ENCODE measurements at places on chromosomes 3 and 15.
A peak's percentile ranks its signal among the peaks of the same experiment; 100 is the strongest.

GRCh38 chr3:127694467-127695215 lies 21.9 kb downstream of the ABTB1 start:
- DNase-seq: no peak

GRCh38 chr3:181955566-181955965 lies 243.8 kb downstream of the SOX2 start:
- DNase-seq: no peak

DNA sequence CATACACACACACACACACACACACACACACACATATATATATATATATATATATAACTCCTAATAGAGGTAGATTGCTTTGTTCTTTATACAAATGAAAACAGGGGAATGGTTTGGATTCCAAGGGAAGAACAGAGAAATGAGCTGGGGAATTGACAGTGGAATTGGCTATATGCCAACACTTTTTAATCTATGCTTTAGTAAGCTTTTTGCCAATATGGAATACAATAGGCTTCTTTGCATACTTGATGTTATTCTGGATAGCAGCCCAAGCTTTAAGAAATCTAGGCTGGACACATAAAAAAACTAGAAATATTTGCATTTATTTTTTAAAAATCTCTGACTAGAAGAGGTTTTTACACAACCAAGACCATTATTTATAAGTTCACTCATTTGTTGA lies 334.2 kb upstream of the MDFIC2 start:
- no peak for DNase-seq

DNA sequence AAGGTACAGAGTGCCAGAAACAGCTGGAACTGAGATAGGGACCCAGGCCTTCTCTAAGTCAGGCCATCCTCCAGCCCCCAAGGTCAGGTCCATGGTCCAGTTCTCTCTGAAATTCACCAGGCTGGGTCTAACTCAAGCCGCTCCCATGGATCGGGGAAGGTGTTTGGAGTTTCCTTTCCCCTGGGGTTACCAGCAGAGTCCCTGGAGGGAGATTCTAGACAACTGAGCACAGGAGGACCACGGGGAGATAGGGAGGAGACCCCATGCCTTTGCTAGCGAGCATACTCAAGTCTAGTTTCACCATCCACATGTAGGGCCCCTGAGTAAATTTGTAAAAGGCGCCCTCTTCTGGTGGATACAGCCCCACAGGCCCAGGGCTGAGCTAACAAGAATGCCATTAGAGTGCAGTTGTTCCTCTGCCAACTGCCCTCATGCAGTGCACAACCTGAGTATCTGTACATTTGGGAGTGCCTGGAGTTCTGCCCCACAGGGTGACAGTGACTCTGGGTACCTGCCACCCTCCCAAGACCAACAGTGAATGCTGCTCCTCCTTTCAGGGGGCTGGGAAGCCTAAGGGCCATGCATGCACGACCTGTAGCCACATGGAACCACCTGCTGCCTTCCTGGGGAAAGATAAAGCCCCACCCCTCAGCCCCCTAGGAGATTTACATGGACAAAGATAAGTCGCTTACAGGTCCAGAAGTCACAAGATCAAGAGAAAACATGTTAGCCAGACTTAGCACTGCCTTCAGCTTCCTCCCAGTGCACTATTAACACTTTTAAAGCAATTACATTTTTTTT lies 89.0 kb downstream of the IQSEC1 start:
- DNase-seq: peak; percentile 61

GRCh38 chr3:184417619-184418327 lies 37.9 kb downstream of the CHRD start:
- DNase-seq: peak; percentile 57

- DNase-seq: no peak
These were observed 28.4 kb downstream of the MKRN2OS start for GRCh38 chr3:12516873-12517272.

GRCh38 chr3:80676261-80676660 lies 908.5 kb upstream of the ROBO1 start:
- DNase-seq: no peak

DNA sequence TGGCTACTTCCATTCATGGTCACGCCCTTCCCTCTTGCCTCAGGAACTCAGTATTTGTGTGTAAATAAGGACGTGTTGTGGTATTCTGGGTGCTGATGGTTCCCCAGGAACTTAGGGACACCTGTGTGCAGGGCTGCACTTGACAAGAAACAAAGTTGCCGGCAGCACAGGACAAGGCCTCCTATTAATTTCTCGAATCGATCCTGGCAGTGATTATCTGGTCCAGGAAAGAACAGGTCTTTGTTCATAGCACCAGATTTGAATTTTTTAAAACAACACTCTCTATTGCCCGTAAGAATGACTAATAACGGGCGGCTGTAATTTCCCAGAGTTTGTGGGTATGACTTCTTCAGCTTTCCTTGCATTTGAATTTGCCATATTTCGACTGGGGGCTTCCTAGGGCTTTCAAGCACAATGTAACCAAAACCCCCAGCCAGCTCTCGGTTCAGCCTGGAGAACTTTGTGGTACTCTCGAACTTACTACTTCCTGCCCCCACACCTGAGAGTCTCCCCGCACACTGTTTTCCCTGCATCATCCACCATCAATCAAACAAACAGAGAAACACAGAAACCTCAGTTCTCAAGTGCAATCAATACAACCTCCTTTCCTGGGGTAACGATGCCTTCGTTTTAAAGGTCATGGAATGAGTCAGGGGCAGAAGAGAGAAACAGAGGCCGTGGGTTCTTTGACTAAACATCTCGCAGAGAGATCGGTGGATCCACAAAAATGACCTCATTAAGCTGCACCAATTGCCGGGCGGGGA lies 241.7 kb upstream of the ICE2 start:
- DNase-seq: peak; percentile 57

DNA sequence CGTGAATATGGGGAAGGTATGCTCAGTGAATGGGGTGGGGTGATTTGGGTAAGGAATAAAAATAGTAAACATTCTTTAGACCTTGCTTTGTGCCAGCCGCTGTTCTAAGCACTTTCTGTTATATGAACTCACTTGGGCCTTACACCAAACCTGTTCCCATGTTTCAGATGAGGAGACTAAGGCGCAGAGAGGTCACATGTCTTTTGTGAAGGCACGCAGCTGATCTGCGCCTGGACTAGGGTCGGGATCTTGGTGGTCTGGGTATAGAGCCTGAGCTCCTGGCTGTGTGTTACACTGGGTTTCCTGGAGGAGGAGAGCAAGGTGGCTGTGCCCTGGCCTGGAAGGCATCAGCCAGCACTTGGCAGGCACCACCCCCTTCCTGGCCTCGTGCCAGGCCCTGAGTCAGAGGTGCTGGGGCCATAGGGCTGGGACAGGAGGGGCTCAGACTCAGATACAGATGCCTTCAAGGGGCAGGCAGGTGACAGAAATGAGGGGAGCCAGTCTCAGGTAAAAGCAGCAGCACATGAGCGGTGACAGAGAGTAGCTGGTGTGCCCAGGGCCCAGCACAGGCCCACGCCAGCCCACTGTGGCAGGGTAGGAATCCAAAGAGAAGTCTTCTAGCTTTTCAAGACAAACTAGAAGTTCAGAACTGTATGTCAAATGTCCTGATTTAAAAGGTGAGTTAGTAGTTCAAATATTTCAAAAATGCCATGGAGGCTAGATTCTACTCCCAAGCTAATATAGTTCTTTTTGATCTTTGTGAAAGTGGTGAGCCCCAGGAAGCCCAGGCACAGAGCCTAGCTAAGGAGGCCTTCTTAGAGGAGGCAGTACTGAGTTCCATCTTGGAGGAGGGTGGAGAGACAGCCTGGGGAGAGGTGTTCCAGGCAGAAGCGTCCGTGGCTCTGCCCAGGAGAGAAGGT lies 83.1 kb downstream of the DNAJB8 start:
- peak; percentile 13 for DNase-seq

DNA sequence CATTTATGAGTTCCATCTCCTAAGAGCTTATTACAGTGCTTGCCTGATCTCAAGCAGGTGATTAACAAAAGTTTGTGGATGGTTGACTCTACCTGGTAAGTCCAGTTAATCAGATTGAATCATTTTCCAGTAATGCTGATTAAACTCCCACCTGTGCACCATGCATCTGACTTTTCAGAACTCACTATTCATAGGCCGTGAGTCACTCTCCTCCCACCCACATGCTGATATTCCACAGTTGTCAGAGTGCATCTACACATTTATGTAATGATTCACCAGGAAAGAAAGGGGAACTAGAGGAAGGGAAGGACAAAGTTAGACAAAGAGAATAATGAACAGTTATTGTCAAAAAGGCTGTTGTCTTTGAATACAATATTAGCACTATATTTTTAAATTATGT lies 106.2 kb upstream of the UBE3A start:
- no peak for DNase-seq

DNA sequence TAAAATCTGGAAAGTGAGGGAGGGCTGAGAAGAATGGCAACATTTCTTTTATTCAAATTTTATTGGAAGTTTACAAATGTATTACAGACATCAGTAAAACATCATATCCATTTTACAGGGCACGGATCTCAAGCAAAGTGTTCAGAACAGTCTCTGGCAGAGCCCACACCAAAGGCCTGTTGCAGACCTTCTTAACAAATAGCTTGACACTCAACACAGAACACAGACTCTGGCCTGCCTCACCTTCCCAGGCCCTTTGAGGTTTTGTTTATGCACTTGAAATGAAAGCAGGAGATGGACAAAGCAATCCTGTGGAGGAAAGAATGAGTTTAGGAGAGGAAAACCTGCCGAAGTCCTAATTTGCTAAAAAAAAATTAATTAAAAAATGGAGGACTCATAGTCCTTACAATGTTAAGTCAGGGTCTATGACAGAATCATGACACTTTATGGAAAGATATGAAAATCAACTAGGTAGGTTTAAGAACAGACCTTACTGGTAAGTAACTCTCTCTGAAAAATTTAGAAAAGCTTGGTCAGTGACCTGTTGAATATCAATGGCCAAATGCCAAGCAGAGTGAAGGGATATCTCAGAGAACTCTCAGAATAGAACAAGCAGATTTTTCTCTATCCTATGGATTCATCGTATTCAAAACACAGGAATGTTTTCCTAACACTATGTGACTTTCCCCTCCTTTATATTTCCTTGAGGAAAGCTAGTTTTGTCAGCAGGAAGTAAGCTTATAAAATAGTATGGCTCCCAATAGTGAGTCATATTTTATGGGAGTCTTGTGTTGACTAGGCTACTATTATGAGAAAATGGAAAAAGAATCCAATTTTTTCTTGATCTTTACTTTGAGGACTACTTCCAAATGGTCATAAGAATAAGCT lies 70.8 kb upstream of the PSMD6 start:
- DNase-seq: no peak

DNA sequence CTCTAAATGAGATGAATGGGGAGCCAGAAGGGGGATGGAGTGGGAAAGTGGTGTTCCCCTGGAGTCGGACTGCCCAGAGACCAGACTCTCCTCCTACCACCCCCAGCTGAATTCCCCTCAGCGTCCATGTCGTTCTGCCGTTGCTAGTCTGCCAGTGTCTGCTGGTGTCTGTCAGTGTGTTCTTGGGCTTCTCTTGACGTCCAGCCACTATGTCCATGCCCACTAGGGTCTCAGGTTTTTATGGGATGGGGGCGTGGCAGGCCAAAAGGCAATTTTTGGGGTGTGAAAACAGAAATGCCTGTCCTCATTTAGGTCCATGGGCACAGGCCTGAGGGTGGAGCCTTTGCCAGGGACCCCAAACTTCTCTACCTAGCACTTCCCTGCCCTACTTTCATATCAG lies 589.6 kb downstream of the IGSF11 start:
- DNase-seq: no peak

DNA sequence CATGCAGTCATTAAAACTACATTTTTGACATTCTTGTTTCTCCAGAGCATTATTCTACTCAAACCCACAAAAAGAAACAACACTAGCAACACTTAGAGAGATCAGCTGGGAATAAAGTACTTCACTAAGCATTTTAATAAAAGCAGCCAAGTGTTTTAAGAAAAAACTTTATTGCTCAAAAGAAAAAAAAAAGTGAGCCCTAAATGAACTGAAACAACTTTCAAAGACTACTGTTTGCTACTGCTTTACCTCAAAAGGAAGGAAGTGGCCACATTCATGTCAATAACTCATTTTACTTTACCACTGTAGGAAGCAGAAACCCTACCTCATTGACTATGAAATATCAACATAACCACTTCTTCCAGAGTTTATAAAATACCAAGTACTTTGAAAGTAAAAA lies 91.3 kb downstream of the UACA start:
- DNase-seq: no peak

- DNase-seq: no peak
These were observed 84.8 kb downstream of the RAP2B start for GRCh38 chr3:153246806-153247205.

DNA sequence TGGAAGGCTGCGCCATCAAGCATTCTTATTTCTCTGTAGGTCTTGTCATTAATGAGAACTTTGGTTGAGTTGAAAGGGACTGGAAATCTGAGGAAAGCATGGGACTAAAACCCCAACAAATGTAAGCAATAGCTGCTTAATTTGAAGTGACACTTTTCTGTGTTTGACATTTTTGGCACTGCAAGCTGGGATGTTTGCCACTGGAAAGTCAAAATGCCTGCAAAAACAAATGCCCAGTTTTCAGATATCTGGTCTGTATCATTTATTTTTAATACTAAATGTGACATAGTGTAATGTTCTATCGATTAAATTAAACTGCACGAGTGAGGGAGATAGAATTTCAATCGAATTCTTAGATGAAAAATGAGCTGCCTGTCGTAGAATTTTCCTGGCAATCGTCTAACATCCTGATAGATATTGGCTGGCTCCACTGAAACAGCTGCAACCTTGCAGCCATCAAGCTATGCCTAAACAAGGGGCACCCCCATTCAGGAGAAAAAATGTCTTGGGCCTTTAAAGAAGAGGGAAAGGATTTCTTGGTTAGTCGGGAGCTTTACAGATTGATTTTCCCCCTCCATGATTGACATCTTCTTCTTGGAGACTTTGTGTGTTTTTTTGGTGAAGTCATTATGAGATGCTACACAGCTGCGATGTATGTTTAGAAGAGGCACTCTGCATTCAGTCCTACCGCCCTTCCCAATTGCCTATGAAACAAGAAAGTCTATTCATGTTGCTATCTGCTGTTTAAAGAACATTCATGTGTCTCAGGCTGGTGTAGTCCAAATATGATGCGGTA lies 316.7 kb upstream of the TBL1XR1 start:
- no peak for DNase-seq

- no peak for DNase-seq
These were observed 189.2 kb upstream of the FEZF2 start for GRCh38 chr3:62562596-62562995.

- no peak for DNase-seq
These were observed 5.6 kb downstream of the CD96 start for GRCh38 chr3:111547631-111548030.

DNA sequence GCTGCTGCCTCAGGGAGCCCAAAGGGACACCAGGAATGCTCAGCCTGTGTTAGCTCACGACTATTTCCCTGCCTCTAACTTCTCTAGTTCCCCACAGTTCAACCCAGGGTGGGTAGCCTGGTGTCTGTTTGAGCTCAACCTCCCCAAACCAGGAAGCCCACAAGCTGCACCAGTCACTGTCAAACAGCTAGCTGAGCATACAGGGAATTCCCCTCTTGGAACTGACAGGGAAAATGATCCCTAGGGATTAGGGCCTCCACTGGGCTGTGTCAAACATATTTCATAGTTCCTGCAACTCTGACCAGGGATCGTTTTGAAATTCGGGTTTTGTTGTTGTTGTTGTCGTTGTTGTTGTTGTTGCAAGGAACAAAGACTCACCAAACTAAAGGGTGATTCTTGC lies 147.1 kb upstream of the ICE2 start:
- DNase-seq: no peak

All from activated T-cell treated with anti-CD3 and anti-CD28 coated beads for 24 hours (primary cell).